ENCODE measurements at places on chromosomes 16 and 17.

DNA sequence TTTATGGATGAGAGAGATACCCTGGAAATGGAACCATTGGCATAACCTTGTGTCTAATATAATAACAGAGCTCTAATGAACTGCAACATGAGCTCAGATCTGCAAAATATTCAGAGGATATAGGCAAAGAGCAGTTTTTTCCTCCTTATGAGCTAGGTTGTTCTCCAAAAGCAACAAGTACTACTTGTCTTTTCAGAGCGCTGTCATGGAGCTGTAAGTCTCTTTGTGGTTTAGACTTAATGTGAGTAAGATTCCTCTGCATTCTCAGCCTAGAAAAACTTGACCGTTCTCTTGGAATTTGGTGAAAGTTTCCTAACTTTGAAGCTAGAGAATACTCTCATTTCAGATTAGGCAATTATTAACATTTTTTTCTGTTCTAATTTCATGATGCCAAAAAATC is 85.2 kb downstream of the FTO start:
- peak; percentile 92 for DNase-seq

DNA sequence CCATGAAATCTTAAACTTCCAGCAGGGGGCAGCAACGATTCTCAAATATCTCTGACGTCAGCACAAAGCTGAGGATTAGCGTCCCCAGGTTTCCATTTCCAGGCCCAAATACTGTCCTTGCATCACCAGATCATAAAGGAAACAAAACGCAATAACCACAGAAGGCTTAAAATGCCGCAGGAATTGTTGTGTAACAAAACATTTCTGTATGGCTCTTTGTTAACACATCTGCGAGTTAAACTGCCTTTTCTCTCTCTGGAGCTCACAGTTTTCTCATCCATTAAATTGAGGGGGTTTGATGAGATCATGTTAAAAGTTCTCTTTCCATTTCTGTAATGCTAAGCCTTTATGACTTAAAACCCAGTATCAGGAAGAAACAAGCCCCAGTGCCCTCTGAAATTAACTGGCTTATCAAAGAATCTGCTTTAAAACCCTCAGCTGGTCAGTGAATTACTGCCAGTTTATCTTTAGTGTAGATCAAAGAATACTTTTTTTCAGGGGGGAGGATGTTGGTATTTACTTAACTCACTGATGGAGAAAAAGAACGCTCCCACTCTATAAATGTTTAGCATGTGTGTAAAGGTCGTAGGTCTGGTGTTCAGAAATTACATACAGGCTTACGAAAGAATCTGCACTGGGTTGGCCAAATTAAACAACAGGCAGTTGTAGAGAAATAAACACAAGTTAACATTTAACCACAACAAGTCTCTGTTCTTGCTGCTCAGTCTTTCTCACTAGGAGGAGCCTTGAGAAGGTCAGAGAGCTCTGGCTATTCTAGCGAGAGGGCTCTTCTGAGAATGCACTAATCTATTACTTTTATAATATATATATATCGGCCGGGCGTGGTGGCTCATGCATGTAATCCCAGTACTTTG is 10.6 kb upstream of the TERF2 start:
- peak; percentile 99 for DNase-seq

GRCh38 chr17:72351884-72352346 is 231.1 kb downstream of the SOX9 start:
- no peak for DNase-seq

- DNase-seq = no peak
Observed at GRCh38 chr17:56982312-56982711, 4.4 kb downstream of the SCPEP1 start.

- DNase-seq = no peak
Observed at GRCh38 chr16:60166-60565, 6.5 kb downstream of the SNRNP25 start.

DNA sequence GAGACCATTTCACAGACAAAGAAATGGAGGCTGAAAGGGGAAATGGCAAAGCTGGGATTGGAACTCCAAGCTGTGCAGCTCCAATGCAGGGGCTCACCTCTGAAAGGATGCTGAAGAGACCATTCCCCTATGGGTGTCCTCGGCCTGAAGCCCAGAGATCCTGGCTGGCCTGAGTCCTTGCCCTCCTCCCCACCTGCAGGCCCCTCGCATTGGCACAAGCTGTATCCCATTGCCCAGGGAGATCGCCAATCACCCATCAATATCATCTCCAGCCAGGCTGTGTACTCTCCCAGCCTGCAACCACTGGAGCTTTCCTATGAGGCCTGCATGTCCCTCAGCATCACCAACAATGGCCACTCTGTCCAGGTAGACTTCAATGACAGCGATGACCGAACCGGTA is 2.6 kb downstream of the CA7 start:
- DNase-seq = no peak

DNA sequence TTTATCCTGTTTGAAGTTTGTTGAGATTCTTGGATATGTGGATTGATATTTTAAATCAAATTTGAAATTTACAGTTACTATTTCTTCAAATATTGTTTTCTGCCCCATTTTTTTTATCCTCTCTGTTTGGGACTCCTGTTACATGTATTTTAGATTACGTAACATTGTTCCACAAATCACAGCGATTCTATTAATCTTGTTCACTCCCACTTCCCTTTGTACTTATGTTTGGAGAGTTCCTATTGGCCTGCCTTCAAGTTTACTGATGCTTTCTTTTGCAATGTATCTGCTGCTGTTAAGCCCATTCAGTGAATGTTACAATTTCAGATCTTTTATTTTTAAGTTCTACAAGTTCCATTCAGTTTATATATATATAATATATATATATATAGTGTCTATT is 288.3 kb upstream of the TNRC6C start:
- peak; percentile 15 for DNase-seq

GRCh38 chr17:32792207-32792606 is 84.7 kb downstream of the MYO1D start:
- no peak for DNase-seq

DNA sequence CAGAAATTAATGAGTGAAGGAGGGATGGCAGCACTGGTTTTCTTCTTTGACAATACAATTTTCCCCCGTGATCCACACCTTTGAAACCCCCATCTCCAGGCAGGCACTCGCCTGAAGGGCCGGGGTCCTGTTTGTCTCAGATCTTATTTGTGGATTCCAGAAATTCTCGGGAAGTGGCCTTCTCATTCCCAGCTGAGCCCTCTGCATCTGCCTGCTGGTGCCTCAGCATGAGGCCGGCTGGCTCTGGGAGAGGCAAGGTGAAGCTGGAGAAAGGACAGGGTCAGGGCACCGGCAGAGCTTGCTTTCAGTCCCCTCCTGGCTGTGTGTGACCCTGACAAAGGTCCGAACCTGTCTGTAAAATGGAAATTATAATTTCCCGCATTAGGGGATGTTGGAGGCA is 35.8 kb upstream of the C1QL1 start:
- DNase-seq = no peak

- no peak for DNase-seq
Observed at GRCh38 chr17:48751733-48752398, 23.3 kb upstream of the HOXB13 start.

- no peak for DNase-seq
Observed at GRCh38 chr17:78484271-78485246, 92.6 kb downstream of the DNAH17 start.

DNA sequence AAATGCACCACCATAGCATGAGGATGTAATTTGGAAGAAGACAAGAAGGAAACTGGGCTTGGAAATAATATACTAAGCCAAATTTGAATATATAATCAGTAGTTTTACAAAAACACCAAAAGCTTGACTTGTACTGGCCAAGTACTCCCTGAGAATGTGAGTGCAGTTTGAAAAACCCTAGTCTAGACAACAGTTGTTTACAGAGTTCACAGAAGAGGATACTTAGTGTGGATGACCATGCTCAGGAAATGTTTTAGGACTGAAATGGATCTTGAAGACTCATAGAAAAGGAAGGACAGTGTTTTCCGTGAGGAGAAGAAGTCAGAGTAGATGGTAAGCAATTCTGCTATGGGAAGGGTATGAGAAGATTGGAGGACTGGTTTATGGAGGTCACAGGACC is 1.9 kb upstream of the CDYL2 start:
- no peak for DNase-seq

All from amniotic epithelial cell (primary cell).